Natural killer cell treated with Interleukin-12 subunit alpha and Interleukin-12 subunit beta and Interleukin-15 and Interleukin-18, amount 100 ng/mL, for 72 hours (primary cell): ENCODE measurements at places on chromosomes 11 and 22.

- H3K27ac ChIP-seq: no peak overlapping the region
- H3K4me1 ChIP-seq: peaks cover 84% of the 10 kb centered on the region
- H3K4me3 ChIP-seq: no peak overlapping the region
- no peaks in the 10 kb centered on the region for H3K36me3 ChIP-seq
Measured at GRCh38 chr11:114180301-114181055, 115.7 kb upstream of the NNMT start.

GRCh38 chr11:20874358-20874757 lies 205.0 kb downstream of the NELL1 start:
- no peak overlapping the region for H3K4me3 ChIP-seq
- H3K27ac ChIP-seq: no peak overlapping the region
- DNase-seq: no peak
- H3K4me1 ChIP-seq: no peaks in the 10 kb centered on the region
- no peaks in the 10 kb centered on the region for H3K27me3 ChIP-seq

- H3K27ac ChIP-seq: no peak overlapping the region
- no peaks in the 10 kb centered on the region for H3K27me3 ChIP-seq
- no peaks in the 10 kb centered on the region for H3K36me3 ChIP-seq
Measured at GRCh38 chr11:128156486-128156885, 430.9 kb downstream of the ETS1 start.

DNA sequence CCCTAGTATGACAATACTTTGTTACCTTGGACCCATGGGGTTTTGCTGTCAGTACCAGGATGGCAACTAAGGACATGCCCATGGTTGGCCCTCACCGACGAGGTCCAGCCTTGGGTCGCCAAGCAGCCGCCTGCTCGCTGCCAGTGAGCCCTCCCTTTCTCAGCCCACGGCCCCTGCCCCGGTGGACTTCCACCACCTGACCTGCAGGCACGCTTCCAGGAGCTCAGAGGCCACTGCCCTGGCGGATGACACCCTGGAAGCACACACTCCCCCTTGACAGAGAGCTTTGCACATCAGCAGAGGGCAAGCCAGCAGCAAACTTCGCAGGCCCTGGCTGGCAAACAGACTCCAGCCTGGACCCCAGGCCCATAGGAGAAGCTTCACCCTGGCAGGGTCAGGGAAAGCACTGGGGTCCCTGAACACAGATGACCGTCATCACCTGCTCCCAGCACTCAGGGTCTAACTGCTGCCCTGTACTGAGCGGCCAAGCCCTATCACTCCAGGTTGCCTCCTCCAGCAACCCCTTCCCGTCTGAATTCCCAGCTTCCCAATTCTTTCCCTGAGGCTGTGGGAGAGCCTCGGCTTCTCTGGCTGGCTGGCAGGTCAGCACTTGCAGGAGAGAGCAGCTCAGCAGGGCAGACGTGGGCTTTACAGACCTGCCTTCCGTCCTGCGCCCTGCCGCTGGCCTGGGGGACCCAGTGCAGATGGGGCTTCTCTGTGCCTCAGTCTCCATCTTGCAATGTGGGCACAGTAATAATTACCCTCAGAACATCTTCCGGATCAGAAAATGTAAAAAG lies 2.7 kb upstream of the PPARA start:
- H3K27me3 ChIP-seq: no peaks in the 10 kb centered on the region
- H3K4me3 ChIP-seq: no peak overlapping the region
- peaks cover 7% of the 10 kb centered on the region for H3K4me1 ChIP-seq
- H3K27ac ChIP-seq: no peak overlapping the region

DNA sequence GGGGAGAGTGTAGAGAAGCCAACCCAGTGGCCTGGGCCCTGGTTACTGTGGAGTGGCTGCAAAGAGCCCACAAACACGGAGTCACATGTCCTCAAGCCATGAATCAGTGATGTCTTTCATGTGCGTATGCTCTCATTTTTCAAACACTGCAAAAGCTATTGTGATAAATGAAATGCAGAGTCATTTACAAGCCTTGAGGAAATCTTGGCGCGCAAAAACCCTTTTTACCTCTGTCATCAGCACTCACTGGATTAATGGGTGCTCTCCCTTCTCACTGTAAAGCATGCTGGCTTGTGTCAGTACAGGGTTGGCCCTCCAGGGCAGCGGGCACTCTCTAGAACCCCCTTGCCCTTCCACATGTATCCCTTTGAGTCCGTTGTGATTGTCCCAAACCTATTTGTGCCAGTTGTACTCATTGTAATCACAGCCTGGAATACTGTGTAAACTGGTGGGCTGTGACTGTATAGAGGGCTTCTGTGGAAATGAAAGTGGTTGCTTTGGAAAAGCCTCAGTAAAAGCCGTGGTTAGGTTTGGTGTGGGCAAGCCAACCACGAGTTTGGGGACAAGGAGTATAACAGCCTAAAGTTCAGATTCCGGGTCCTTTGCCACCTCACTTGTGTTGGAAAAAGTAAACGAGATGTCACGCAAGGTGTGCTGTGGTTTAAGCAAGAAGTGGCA lies 10.4 kb downstream of the GNAZ start:
- H3K36me3 ChIP-seq: no peaks in the 10 kb centered on the region
- no peak overlapping the region for H3K27ac ChIP-seq
- no peak for DNase-seq
- peaks cover 7% of the 10 kb centered on the region for H3K4me1 ChIP-seq

GRCh38 chr11:40380835-40381234 lies 1078.6 kb downstream of the LRRC4C start:
- no peaks in the 10 kb centered on the region for H3K27me3 ChIP-seq
- no peak overlapping the region for H3K4me3 ChIP-seq
- H3K4me1 ChIP-seq: no peaks in the 10 kb centered on the region
- no peaks in the 10 kb centered on the region for H3K36me3 ChIP-seq

- DNase-seq: no peak
- no peak overlapping the region for H3K4me3 ChIP-seq
- H3K4me1 ChIP-seq: no peaks in the 10 kb centered on the region
- H3K27ac ChIP-seq: no peak overlapping the region
Measured at GRCh38 chr11:130614591-130614990, 166.1 kb downstream of the ADAMTS15 start.

DNA sequence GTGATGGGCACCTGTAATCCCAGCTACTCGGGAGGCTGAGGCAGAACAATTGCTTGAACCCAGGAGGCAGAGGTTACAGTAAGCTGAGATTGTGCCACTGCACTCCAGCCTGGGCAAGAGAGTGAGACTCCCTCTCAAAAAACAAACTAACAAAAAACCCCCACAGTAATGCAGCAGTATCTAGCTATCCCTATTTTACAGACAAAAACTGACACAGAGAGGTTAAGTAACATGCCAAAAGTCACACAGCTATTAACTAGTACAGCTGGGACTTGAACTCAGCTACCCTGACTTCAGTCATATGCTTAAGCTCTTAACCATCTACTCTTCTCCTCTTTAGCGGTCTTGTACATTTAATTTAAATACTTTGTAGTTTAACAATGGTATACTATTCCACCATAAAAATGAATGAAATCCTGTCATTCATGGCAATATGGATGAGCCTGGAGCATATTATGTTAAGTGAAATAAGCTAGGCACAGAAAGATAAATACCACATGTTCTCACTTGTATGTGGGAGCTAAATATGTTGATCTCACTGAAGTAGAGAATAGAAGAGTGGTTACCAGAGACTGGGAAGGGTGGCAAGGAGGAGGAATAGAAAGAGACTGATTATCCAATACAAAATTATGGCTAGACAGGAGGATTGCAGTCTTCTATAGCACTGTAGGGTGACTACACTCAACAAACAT lies 82.8 kb downstream of the DENND5A start:
- H3K27me3 ChIP-seq: no peaks in the 10 kb centered on the region
- H3K4me3 ChIP-seq: no peak overlapping the region
- H3K27ac ChIP-seq: no peak overlapping the region
- H3K4me1 ChIP-seq: no peaks in the 10 kb centered on the region

- no peaks in the 10 kb centered on the region for H3K4me1 ChIP-seq
- no peak overlapping the region for H3K27ac ChIP-seq
- no peak overlapping the region for H3K4me3 ChIP-seq
- H3K36me3 ChIP-seq: no peaks in the 10 kb centered on the region
Measured at GRCh38 chr11:122267602-122268001, 151.6 kb upstream of the BLID start.

DNA sequence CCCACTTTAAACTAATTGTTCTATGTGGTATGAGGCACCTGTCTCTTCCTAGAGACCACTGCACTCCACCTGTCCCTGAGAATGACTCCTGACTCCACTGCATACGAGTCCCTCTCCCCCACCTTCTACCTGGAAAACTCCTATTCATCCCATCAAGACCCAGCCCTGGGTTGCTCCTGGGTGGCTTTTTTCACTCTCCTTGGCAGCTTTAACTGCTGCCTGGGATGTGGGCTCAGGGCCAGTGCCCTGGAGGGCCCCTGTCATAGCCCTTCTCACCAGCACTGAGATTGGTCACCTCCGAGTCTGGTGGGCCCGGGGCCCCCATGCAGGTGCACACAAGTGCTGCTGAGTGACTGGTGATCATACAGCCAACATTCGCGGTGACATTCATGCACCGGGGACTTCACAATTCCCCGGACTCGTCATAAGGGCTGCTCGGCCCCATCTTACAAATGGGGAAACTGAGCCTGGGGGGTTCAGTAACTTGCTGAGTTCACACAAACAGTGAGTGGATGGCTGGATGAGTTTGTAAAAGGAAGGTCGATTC lies 25.9 kb upstream of the TOLLIP start:
- peaks cover 6% of the 10 kb centered on the region for H3K27me3 ChIP-seq
- H3K4me1 ChIP-seq: peaks cover 18% of the 10 kb centered on the region
- H3K36me3 ChIP-seq: peaks cover 6% of the 10 kb centered on the region
- H3K27ac ChIP-seq: peak overlapping the region; percentile 43
- DNase-seq: no peak

GRCh38 chr11:129317571-129317970 lies 58.1 kb upstream of the BARX2 start:
- H3K36me3 ChIP-seq: no peaks in the 10 kb centered on the region
- H3K4me3 ChIP-seq: no peak overlapping the region
- H3K4me1 ChIP-seq: no peaks in the 10 kb centered on the region
- H3K27ac ChIP-seq: no peak overlapping the region
- no peak for DNase-seq

GRCh38 chr11:134215836-134216235 lies 7.9 kb downstream of the NCAPD3 start:
- no peak overlapping the region for H3K27ac ChIP-seq
- no peaks in the 10 kb centered on the region for H3K27me3 ChIP-seq
- H3K4me3 ChIP-seq: no peak overlapping the region
- peaks cover 13% of the 10 kb centered on the region for H3K4me1 ChIP-seq
- DNase-seq: no peak
